Stimulated activated CD4-positive, alpha-beta T cell treated with anti-CD3 and anti-CD28 coated beads, Interleukin-2, amount 100 ng/mL, for 4 hours (primary cell): ENCODE measurements at places on chromosomes 11 and 22.

DNA sequence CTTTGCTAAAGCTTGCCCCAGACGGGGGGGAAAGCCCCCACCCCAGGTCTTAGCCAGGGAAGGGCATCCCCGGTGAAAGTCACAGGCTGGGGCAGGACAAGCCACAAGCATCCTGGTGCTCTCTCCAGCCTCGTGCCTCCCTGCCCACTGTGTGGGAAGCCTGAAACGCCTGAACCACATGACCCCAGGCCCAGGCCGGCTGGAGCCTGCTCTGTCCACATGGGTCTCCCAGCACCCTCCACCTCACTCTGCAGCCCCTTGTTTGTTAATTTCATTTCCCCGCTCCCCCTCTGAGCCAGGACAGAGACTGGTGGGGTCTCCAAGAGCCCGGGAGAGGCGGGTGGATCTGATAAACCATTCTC lies 58.3 kb upstream of the TCF20 start:
- no peak for DNase-seq

DNA sequence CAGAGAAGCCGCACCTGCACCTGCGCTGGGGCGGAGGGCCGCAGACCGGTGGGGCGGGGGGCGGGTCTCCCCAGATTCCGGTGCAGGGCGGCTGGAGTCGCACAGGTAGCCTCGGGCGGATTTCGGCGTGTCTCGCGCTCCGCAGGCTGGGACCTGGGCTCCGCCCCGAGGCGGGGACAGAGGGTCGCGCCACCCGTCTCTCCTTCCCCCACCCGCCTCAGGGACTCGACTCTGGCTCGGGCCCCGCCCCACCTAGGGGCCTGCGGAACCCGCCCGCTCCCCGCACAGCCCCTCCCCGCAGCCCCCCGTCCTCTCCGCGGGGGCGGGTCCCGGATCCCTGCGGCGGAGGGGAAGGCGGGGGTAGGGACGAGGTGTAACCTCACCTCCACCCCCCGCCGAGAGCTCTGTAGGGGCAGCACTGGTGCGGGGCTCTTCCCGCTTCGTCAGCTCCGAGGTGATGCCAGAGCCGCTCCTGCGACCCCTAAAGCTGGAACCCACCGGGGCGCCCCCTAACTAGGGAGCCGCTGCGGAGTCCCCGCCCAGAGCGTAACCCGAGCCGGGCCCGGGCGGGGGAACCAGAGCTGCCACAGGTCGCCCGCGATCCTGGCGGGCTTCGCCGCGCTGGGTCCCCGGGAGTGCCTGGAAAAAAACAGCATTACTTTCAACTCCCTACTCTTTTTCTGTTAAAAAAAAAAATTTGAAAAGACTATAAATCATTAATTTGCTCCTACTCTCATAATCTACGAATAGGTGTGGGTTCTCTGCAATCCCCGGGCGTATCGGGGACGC lies at the start of gene SLC29A2:
Gene SLC29A2, minus strand, starts transcription at position 134 of the 789 bp plus-strand sequence. CDS start 169 bp downstream, outside the sequence.
- DNase-seq = peak; percentile 71

DNA sequence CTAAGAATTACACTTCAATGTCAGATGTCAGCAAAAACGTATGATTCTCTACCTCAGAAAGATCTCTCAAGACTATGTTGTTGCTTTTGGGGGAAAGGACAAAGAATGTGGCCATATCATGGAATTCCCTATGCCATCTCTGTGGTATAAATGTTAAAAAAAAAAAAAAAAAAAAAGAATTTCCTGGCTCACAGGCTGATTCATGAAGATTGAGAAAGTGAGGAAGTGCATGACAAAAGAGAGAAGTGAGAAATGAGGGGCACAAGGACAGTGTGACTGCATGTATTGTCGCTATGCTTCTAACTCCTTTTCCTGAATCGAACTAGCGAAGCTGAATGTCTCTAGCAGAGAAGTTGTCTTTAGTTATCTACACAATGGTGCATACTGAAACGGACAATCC lies 80.6 kb upstream of the CARD18 start:
- no peak for DNase-seq

GRCh38 chr11:22221143-22221542 lies 28.3 kb downstream of the ANO5 start:
- no peak for DNase-seq

- DNase-seq = no peak
These were observed 23.3 kb upstream of the WEE1 start for GRCh38 chr11:9550191-9550628.

DNA sequence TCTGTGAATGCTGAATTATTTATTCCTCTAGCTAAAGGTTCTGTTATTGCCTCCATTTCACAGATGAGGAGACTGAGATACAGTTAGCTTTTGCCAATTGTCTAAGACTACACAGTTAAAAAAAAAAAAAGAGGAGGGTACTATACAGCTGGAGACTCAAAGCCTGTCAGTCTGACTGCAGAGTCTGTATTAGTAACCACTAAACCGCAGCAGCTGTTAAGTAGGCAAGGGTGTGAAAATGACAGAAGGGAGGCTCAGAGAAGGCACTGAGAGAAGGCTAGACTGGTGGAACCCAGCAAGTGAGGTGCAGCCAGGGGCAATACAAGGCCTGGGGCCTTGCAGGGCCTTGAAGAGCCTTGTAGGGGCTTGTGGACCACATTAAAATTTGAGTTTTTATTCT lies 181.2 kb downstream of the CSNK2A3 start:
- DNase-seq = no peak
